Smooth muscle cell of the pulmonary artery (primary cell): ENCODE measurements at places on chromosomes 6 and 20. TPM values are rescaled to one million over a fixed set of nuclear protein-coding genes. Genes with fewer than 3 reads are reported as not detected.

Gene SNAI1
- total RNA-seq = 1.4 and 2.3 TPM in 2 replicates

Gene BNIP5
- not detected in 2 replicates for total RNA-seq

Gene TFAP2D
- total RNA-seq = 0.46 TPM in 1 of 2 replicates, not detected in the other

Gene C6orf89
- total RNA-seq = 61.6 and 73.6 TPM in 2 replicates

Gene BACH2
- 0.07 and 0.17 TPM in 2 replicates for total RNA-seq

Gene ZBP1
- total RNA-seq = not detected in 2 replicates

Gene JAG1
- 136 and 184 TPM in 2 replicates for total RNA-seq

Gene CGAS
- 3.3 and 4.9 TPM in 2 replicates for total RNA-seq

Gene ZNF311
- total RNA-seq = 0.99 and 1.3 TPM in 2 replicates

Gene CRISP3
- not detected in 2 replicates for total RNA-seq

Gene NRSN1
- total RNA-seq = not detected in 2 replicates
